ENCODE measurements at places on chromosomes 7 and 10. TPM values are rescaled to one million over a fixed set of nuclear protein-coding genes. Genes with fewer than 3 reads are reported as not detected.

FAM241B gene
- 5.2 TPM for total RNA-seq

IDI2 gene
- not detected for total RNA-seq

UPK3BL2 gene
- 4.3 TPM for total RNA-seq

PON3 gene
- total RNA-seq: not detected

- no peak for DNase-seq
These were observed 12.0 kb upstream of the BMPER start for GRCh38 chr7:33893377-33893776.

AKR1C4 gene
- total RNA-seq: not detected

GJD4 gene
- not detected for total RNA-seq

DNA sequence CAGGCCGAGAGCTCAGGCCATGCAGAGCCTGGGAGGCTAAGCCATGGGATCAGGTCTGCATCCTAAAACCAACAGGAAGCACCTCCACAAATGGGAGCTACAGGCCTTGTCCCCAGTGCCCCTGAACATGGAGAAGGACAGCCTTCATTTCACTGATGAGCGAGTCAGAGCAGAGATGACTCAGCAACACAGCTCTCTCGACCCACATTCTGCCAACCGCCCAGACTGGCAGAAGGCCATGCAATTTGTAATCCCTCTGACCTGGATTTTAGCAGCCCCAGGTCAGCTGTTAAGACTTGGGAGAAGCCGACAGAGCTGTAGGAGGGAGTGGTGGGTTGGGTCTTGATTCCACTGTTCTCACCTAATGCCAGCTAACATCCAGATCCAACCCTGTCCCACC is 25.5 kb downstream of the VOPP1 start:
- DNase-seq: peak; percentile 70

GRCh38 chr10:127372361-127372760 is 176.0 kb upstream of the INSYN2A start:
- DNase-seq: no peak

DNA sequence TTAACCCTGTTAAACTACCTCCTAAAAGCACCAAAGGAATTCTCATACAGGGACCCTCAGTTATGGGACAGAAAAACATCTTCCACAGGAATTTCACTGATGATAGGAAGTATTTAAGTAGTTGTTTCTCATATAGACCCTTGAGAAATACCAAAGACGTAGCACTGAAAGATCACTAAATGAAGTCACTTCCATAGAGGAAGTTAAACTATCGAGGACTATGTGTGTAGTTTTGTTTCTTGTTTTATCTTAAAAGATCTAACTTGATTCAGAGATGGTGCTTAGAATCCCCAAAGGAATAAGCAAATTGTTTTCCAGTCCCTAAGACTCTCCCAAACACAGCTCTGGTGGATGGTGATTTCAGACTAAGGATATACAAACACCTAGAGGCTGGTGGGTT is 94.8 kb upstream of the AFAP1L2 start:
- no peak for DNase-seq

CC2D2B gene
- total RNA-seq: not detected

DNA sequence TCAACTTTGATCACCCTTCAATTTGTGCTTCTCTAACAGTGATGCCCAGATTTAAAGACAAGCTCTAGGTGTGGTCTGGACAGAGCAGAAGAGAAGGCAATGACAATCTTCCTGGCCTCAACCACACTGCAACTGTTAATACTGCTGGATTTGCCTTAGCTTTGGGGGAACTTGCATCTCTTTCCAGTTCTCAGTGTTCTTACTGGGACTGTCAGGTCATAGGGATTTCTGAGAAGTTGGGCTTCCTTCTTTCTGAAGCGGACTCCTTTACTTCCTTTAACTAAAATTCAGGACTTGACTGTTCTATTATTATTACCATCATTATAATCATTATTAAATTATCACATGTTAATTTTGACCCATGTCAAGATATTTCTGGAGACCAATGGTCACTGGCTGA is 80.8 kb downstream of the OSBPL3 start:
- no peak for DNase-seq

FOXI2 gene
- not detected for total RNA-seq

GRCh38 chr10:69344591-69345252 is 66.4 kb downstream of the HK1 start:
- no peak for DNase-seq

DNA sequence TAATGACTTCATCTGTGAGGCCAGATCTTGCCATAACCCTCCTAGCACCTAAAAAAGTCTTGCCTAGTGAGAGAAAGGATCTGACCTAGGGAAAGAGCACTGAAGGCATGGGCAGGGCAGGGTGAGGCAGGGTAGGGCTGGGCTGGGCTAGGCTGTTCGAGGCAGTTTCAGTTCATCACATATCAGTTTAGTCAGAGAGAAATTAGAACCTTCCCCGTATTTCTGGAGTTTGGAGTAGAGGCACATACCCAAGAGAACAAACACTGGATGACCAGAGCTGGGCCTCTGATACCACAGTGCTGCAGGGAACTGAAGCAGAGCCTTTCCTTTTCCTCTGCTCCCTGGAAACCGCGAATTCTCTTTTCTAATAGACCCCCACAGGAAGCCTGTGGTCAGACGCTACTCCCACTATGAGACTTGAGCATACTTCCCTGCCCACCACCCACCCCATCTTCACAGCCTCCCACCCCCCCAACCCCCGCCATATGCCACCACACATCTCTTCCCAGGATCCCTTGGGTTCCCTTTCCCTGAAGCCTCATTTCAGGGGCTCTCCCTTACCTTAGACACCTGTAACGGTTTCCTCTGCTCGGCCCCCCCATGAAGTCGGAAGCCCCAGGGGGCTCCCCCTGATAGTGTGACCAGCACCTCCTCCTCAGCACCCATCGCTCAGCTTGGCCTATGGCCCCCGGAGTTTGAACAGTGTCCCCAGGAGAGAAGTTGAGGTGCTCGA is 406 bp downstream of the SYNPO2L start:
- DNase-seq: no peak

DNA sequence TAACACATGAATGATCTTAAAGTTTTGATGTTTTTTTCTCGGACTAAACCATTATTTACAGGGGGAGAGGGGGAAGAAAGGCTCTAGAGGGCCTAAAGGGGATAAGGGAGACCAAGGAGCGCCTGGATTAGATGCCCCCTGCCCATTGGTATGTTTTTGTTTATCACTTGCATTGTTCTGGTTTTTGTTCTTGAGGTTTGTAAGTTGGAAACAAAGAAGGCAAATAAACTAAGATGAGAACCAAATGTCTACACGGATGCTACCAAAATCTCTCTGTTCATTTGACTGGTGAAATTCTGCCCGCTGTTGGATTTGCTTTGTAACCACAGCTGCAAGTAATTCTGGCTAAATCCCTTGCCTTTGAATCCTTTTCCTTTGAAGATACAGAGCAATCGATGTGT is 99.8 kb upstream of the MACROH2A2 start:
- DNase-seq: no peak

All from A673 (cell line).